ENCODE measurements at places on chromosomes 2 and 18.

GRCh38 chr2:200603972-200604371, 18.2 kb downstream of the AOX1 start:
- H3K36me3 ChIP-seq = no peaks in the 10 kb centered on the region
- no peaks in the 10 kb centered on the region for H3K4me1 ChIP-seq
- no peak for DNase-seq
- no peak overlapping the region for H3K4me3 ChIP-seq

DNA sequence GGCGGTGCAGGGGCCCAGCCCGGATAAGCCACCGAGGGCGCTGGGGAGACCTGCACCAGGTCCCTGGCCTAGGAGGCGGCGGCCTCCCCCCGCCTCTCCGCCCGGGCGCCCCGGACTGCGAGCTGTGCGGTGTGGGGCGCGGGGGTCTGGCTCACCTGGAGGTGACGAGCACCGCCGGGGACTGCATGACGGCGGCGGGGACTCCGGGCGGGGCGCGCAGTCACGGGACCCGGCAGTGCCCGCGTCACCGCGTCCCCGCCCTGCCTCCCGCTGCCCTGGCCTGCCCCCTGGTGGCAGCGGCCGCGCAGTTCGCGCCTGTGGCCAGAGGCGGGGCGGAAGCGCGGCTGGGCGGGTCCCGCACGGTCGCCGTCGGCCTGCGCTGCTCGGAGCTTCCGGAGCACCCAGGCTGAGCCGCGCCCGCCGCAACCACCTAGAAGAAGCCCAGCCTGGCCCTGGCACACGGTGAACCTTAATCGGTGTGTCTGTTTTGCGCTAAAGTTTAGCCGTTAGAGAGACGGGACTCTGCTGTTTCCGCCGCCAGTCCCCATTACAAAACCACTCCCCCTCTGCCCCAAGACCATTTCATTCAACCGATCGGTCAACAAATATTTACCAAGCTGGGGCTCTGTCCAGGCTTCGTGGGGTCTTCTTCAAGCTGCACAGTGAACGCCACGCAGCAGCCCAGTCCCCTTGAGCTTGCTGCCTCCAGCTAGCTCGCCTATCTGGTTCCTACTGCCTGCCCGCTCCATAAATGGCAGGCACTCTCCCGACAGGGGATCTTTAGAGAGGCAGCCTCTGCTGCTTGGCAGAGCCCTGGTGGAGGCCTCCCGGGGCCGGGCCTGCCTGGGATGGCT, at the start of gene HS1BP3:
HS1BP3 (minus strand) TSS at position 222 of the 854 bp plus-strand sequence; CDS start at position 187, 35 bp downstream.
- H3K36me3 ChIP-seq = peaks cover 4% of the 10 kb centered on the region
- peaks cover 40% of the 10 kb centered on the region for H3K4me1 ChIP-seq
- peak; percentile 90 for DNase-seq
- peak within 1 kb of the TSS; percentile 97 for H3K27ac ChIP-seq

GRCh38 chr2:191041418-191042161, 27.6 kb upstream of the STAT1 start:
- H3K36me3 ChIP-seq = peaks cover 73% of the 10 kb centered on the region
- peak overlapping the region; percentile 69 for H3K27ac ChIP-seq
- no peak overlapping the region for H3K4me3 ChIP-seq
- no peaks in the 10 kb centered on the region for H3K27me3 ChIP-seq

- H3K4me3 ChIP-seq = no peak overlapping the region
- peak overlapping the region; percentile 33 for H3K27ac ChIP-seq
- no peaks in the 10 kb centered on the region for H3K4me1 ChIP-seq
- no peak for DNase-seq
- peaks cover 6% of the 10 kb centered on the region for H3K27me3 ChIP-seq
- H3K36me3 ChIP-seq = no peaks in the 10 kb centered on the region
These were observed 9.2 kb upstream of the IL1A start for GRCh38 chr2:112793449-112793978.

- H3K4me1 ChIP-seq = peaks cover 58% of the 10 kb centered on the region
- H3K27ac ChIP-seq = peak overlapping the region; percentile 74
- H3K36me3 ChIP-seq = no peaks in the 10 kb centered on the region
- DNase-seq = no peak
- no peak overlapping the region for H3K4me3 ChIP-seq
These were observed 148.6 kb downstream of the HAUS1 start for GRCh38 chr18:46252759-46253158.

DNA sequence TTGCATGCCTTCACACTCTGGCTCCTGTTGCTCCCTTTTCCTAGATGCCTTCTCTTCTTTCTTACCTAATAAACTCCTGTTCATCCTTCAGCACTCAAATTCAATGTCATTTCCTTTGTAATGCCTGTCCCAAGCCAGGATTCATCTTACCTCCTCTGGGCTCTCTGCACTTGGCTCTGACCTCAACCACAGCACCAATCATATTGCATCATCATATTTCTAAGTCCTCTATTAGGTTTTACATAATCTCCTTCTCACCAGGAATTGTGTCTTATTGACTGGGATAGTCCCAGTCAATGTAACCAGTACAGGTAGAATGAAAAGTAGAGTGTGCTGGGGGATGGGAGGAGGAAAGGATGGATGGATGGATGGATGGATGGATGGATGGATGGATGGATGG, 187.1 kb downstream of the NRP2 start:
- H3K36me3 ChIP-seq = no peaks in the 10 kb centered on the region
- no peak overlapping the region for H3K4me3 ChIP-seq
- H3K27ac ChIP-seq = no peak overlapping the region
- H3K4me1 ChIP-seq = no peaks in the 10 kb centered on the region

GRCh38 chr18:51716277-51716676, 518.8 kb upstream of the MEX3C start:
- DNase-seq = no peak
- no peaks in the 10 kb centered on the region for H3K36me3 ChIP-seq
- no peaks in the 10 kb centered on the region for H3K27me3 ChIP-seq
- no peak overlapping the region for H3K4me3 ChIP-seq
- no peak overlapping the region for H3K27ac ChIP-seq
- no peaks in the 10 kb centered on the region for H3K4me1 ChIP-seq

GRCh38 chr2:29760008-29760407, 161.4 kb downstream of the ALK start:
- H3K27ac ChIP-seq = no peak overlapping the region
- no peak overlapping the region for H3K4me3 ChIP-seq
- H3K36me3 ChIP-seq = no peaks in the 10 kb centered on the region
- no peaks in the 10 kb centered on the region for H3K4me1 ChIP-seq
- H3K27me3 ChIP-seq = no peaks in the 10 kb centered on the region

DNA sequence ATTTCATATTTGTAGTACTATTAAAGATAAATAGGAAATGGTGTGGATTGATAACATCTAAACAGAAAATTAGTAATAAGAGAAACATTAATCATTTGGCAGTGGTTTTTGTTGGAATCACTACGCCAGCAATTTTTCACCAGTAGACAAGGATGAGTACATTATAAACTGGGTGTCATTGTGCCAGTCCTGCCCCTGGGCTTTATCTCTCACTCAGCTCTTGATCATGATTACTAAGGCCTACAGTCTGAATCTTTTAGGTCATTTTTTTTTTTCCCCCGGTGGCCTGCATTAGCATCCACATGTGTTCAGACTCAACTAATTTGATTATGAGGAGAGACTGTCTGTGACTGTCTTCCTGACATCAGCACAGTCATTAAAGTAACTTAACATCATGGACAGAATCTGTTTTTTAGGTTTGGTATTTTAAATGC, 16.2 kb downstream of the GULP1 start:
- no peaks in the 10 kb centered on the region for H3K4me1 ChIP-seq
- H3K27ac ChIP-seq = no peak overlapping the region
- H3K4me3 ChIP-seq = no peak overlapping the region
- H3K27me3 ChIP-seq = no peaks in the 10 kb centered on the region
- no peaks in the 10 kb centered on the region for H3K36me3 ChIP-seq
- DNase-seq = no peak

DNA sequence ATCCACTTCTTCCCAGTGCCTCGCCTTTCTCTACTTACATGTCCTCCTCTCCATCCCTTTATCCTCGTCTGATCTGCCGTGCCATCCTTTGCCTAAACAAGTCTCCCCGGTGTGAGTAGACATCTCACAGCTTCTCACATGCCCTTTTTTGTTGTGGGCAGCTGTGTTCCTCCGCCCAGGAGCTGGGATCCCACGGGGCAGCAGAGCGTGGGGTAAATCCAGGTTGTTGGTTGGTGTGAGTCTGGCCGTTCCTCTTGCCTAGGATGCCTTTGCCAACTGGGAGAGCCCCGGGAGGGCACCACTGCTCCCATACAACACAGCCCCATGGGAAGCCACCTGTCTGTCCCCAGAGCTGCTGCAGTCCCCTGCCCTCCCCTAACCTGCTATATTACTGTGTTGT, 22.4 kb downstream of the SLC30A3 start:
- H3K27me3 ChIP-seq = no peaks in the 10 kb centered on the region
- H3K4me1 ChIP-seq = peaks cover 10% of the 10 kb centered on the region
- H3K36me3 ChIP-seq = peaks cover 17% of the 10 kb centered on the region

- H3K4me1 ChIP-seq = no peaks in the 10 kb centered on the region
- no peak for DNase-seq
- H3K27me3 ChIP-seq = peaks cover 1% of the 10 kb centered on the region
- H3K36me3 ChIP-seq = no peaks in the 10 kb centered on the region
These were observed 313.8 kb downstream of the RIT2 start for GRCh38 chr18:42801706-42802105.

DNA sequence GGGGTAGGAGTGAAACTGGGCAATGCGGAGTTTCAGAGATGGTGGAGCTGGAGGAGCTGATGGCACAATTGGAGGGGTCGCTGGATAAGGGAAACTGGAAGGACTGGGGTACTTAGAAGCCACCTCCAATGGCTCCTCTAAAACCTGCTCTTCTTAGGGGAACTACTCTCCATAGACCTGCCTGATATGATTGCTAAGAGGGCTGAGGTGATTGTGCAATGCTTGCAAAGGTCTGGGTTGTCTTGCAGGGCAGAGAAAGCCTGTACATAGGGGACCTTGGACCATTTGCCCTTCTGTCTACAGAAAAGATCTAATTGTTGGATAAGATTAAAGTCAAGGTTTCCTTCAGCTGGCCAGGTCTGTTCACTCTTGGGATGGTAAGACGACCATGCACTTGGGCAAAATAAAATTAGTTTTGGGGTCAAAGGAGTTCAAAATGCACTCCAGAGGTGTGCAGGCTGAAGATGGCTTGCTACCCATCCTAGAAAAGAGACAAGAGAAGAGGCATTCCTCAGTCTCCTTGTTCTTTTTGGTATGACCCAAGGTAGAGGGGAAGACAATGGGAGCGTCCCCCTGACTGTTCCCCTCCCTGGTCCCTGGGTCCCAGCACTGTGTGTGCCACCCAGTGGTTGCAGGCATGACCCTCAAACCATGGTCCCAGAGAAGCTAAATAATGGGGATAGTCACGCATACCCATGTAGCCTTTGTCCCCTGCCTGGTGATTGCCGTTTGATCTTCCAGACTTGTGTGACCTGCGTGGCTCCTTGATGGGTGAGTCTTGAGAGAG, 41.1 kb downstream of the STK17B start:
- H3K4me3 ChIP-seq = no peak overlapping the region
- no peak overlapping the region for H3K27ac ChIP-seq
- no peaks in the 10 kb centered on the region for H3K27me3 ChIP-seq
- DNase-seq = no peak
- peaks cover 59% of the 10 kb centered on the region for H3K36me3 ChIP-seq

- peaks cover 9% of the 10 kb centered on the region for H3K4me1 ChIP-seq
- DNase-seq = no peak
- no peaks in the 10 kb centered on the region for H3K27me3 ChIP-seq
- peaks cover 1% of the 10 kb centered on the region for H3K36me3 ChIP-seq
- no peak overlapping the region for H3K4me3 ChIP-seq
These were observed 22.7 kb downstream of the TRAPPC8 start for GRCh38 chr18:31920277-31920676.
